Activated B cell treated with CpG ODN at 0.5 μM for 24 hours (primary cell): ENCODE measurements at places on chromosomes 6 and 20.

GRCh38 chr6:130744576-130745366 is 82.4 kb upstream of the SMLR1 start:
- DNase-seq = no peak

- DNase-seq = no peak
Measured at GRCh38 chr6:158517581-158517980, 42.3 kb upstream of the TMEM181 start.

- DNase-seq = no peak
Measured at GRCh38 chr6:117404548-117404947, 21.2 kb downstream of the ROS1 start.

DNA sequence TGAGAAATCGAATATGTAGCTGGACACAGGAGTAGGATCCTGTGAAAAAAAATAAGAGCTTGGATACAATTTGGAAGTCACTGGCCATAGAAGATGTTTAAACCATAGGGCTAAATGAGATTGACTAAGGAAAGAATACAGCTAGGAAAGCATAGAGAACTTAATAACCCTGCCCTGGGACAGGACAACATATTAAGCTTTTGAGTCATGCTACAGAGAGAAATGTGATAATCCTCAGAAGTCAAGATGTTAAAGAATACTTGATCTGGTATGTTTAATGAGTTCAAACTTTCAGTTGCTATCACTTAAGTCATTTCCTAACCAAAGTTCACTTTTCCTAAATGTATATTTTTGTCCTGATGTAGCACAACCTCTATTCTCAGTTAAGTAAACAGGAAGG is 154.6 kb upstream of the TSHZ2 start:
- no peak for DNase-seq

DNA sequence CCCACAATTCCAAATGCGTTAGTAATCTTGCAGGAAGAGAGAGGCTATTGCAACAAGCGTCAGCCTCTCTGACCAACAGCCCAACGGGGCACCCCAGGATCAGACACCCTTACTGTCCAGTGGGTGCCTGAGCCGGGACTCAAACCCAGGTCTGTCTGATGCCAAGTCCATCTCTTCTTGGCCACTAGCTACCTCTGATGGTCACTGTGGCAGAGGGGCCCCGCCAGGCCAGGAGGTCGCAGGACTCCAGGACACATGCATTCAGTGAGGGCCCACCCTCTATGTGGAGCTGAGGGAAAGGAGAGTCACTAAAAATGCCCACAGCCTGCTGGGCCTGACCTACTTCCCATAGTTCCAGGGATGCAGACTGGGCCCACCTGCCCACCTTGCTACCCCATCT is 83.3 kb downstream of the PREX1 start:
- DNase-seq = no peak

GRCh38 chr6:54525731-54526130 is 217.5 kb downstream of the TINAG start:
- no peak for DNase-seq

DNA sequence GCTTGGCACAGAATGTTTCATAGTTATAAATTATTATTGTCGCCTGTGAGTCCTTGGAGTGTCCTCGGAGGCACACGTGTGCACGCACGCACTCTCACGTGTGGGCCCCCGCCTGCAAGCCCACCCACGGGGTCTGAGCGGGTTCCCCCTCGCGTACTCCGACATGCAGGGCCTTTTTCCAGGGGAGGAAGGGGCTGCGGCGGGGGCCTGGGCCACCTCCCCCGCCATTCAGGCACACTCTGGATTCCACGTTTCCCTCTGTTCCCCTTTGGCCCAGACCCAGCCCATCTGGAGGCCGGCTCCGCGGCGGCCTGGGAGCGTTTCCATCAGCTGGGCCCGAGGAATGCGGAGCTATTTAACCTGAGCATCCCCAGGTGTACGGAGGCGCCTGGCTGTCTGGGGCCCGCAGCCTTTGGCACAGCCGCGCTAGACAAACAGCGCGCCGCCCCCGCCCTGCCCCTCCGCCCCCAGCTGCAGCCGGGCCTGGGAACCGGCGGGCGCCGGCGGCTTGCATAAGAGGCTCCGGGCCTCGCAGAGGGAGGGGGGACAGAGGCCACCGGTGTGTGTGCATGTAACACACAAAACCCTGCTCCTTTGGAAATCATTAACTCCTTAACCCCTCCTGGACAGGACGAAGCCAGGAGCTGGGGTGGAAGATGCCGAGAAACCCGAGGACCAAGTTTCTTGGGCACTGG is 3.3 kb downstream of the ID1 start:
- no peak for DNase-seq

DNA sequence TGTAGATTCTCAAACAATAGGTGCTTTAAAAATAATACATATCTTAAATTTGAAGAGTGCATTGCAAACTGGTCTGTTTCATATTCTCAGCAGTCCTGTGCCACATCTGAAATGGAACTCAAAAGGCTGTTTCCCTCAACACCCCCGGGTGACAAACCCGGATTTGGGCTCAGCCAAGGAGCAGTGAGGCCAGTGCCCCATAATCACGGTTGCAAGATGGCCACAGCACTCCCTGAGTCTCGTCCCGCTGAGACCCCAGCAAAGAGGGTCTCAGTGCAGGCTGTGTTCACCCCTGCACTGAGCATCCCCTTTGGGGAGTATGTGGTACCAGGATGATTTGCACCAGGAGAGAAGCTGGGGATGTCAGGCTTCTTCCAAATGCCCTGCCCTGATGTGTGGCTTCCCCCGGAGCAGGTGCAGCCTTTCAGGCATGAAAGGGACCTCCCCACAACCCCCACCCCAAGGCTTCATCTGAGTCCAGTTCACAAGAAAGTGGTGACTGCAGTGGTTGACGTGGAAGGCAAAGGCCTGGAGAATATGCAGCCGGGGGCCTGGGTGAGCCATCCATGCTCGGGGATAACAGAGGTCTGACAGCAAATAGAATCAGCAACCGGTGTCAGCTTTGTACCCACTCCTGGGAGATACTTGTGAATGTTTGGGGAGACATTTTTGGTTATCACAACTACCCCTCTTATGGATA is 202.9 kb downstream of the SYNDIG1 start:
- no peak for DNase-seq

GRCh38 chr6:56387621-56388414 is 140.4 kb upstream of the COL21A1 start:
- no peak for DNase-seq

DNA sequence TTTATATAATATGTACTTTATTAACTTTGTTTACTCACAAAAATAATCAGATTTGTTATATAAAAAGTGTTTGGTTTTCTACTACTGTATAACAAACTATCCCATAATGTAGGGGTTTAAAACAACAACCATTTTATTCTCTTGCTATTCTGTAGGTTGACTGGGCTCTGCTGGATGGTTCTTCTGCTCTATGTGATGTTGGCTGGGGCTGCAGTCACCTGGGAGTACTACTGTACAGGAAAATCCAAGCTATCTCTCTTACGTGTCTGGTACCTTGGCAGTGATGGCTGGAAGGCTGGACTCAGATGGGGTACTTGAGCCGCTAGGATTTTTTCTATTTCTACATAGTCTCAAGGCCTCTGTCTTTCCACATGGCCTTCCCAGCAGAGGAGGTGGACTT is 44.0 kb upstream of the UBR2 start:
- no peak for DNase-seq

DNA sequence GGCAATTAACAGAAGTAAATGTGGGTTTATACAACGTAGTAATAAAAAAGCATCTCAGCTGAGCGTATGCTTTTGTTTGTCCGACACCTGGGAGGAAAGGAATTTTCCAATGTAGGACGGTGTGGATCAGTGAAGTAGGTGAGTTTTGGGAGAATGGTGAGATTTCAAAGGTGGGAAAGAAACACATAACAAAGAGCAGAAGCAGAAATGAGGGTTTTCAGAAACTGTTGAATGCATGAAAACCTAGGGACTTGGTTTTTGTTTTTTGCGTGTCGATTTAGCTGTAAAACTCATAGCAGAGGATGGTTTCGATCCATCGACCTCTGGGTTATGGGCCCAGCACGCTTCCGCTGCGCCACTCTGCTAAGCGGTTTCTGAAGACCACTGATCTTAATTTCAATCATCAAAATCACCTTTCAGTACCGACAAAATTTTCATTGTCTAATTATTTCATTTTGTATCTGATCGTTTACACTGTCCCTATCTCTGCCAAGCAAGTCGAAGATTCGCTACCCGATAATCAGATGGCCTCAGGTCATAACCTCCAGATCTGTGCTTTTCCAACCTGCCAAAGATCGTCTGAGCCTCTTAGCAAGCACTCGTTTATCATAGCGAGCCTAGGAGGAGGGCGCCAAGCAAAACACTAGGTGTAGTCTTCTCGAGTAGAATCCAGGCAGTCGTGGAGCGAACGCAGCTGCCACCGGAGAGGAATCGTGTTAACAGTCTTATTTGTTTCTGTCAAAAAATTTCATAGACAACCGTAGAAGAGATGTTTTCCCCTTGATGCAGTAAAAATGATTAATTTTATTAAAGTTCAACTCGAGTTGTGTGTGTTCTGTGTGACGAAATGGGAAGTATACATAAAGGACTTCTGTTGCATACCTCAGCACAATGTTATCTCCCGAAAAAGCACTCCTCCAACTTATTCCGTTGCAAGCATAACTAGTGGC is 20.9 kb upstream of the POM121L2 start:
- DNase-seq = no peak

- no peak for DNase-seq
Measured at GRCh38 chr6:109801794-109802193, 110.7 kb downstream of the FIG4 start.

GRCh38 chr20:9723501-9724202 is 115.2 kb downstream of the PAK5 start:
- no peak for DNase-seq

DNA sequence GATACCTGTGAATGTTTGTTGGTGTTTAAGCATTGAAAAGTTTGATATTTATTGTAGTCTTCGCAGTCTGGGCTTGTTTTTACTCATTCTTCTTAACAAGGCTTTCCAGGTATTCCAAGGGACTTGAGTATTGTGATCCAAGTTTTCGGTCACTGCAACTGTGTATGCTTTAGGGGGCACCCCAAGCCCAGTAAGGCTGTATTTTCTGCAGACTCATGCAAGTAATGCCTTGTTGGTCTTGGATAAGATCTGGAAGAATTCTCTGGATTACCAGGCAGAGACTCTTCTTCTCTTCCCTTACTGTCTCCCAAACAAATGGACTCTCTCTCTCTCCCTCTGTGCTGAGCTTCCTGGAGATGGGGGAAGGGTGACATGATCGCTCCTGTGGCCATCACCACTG is 82.1 kb downstream of the RFPL4B start:
- DNase-seq = no peak

DNA sequence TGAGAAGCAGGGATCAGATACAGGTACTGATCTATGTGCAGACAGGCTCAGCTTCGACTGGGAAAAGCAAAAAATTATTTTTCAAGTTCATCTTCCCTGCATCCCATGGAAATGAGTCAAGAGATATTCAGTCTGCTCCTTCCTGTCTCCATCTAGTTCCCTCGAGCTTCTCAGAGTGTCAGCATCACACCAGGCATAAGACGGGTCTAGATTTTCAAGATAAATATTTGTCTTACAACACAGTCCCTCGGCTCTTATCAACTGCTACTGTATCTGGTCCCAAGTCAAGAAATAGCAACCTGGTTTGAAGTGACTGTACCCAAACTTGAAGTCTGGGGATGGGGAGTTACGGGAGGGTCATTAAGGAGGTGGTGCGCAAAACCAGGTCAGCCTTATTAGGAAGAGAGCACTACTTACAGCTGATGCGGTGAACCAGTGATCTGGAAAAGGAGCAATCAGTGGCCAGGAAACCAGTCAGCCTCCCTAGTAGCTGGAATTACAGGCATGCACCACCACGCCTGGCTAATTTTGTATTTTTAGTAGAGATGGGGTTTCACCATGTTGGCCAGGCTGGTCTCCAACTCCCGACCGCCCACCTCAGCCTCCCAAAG is 29.7 kb downstream of the ZMYND8 start:
- DNase-seq = no peak

GRCh38 chr6:134502614-134503549 is 185.0 kb upstream of the SGK1 start:
- no peak for DNase-seq

- no peak for DNase-seq
Measured at GRCh38 chr6:163599136-163599535, 184.6 kb downstream of the QKI start.

DNA sequence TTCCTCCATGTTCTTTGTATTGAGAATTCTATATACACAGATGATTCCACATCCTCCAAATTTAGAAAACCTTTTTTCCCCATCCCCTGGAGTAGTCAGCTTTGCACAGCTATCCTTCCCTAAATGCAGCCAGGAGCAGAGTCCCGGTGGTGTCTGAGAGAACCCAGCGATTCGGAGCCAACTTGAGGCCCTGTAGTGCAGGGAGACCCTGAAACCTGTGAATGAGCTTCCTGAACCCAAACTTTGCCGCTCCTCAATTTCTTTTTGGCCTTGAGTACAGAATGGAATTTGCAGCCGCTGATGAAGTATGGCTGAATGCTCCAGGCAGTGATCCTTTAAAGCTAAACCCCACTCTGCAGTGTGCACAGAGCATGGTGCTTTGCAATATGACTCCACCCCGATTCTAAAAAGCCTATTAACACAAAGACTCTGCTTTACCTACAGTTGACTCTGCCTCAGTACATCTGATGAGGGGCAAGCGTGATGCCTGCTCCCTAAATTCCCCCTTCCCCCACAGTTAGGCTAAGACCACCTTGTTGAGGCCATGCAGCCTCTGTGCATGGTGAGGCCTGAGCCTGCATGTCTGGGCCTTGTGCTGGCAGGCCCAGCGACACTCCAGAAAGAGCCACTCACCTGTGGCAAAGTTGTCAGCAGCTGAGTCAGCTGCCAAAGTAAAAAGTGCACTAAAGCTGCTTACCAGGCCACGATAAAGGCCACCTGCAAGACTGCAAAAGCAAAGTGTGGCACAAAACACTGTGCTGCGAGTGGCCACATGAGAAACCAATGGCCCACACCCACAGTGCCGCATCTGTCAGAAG is 82.1 kb downstream of the PLEKHG1 start:
- DNase-seq = no peak

DNA sequence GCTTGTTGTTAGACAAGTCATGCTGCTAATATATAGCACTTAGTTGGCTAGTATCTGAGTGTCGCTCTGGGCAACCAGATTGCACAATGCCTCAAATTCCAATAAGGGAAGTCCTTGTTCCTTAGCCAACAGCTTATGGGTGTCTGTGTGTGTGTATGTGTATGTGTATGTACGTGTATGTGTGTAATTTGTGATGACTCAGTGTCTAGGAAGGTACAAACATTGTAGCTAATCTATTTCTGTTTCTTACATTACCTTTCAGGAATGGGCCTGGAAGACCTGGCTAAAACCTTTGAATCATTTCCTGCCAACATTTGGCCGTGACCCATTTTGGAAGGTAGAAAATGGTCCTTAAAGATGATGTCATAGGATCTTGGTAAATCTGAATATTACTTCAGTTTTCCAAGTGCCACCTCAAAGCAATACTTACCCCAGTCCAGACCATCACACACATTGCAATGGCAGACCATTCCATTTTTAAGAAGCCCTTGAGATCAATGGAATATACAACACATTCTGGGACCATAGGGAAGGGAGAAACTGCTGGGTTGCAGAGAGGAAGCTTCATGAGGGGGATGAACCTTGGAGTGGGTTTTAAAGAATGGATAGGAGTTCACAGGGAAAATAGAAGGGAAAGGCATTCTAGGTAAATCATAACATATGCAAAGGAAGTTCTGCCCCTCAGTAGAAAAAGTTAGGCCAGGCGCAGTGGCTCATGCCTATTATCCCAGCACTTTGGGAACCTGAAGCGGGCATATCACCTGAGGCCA is 25.1 kb downstream of the NEDD9 start:
- no peak for DNase-seq
